Tongue (tissue), 3 donors: ENCODE measurements at places on chromosomes 11 and 22.

- DNase-seq = no peak
These were observed 35.5 kb downstream of the ACO2 start for GRCh38 chr22:41504397-41504796.

DNA sequence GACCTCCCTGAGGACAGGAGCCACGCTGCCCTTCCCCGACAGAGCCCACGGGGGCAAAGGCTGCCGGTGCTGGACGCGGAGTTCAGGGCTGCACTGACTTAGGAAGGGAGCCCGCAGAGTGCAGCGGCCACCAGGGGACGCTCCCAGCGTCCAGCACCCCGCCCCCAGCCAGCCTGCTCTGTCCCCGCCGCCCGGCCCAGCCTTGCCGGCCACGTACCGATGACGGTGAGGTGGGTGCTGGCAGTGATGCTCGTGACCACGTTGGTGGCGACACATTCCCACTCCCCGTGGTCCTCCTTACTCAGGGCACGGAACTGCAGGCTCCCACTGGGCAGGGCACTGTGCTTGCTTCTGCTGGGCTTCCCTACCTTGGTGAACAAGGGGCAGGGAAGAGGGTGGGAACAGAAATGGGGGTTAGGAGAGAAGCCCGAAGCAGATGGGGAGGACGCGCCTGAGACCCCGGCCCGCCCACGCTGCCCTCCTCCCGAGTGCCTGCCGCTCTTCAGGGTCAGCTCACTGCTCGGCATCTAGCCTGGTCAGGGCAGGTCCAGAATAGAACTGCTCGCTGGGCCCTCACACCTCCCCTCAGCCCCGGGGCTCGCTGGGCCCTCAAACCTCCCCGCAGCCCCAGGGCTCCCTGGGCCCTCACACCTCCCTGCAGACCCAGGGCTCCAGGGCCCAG lies 25.9 kb downstream of the IGSF9B start:
- DNase-seq = no peak

DNA sequence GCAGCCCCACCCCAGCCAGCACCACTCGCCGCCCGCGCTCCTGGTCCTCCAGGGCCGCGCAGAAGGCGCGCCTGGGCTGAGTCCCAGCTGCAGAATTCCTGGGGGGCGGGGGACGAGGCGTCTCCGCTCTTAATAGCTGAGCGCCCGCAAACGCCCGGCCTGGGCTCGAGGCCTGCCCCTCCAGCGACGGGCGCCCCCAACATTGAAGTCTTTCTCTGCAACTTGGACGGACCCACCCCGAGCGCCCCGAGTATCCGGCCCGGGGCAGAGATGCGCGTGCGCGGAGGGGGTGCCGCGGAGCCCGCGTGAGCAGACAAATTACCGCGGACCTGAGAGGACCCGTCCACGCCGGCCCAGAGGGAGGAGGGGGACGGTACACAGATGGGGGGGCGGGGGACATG lies 6.7 kb upstream of the SYT7 start:
- DNase-seq = peak; percentile 78

GRCh38 chr11:124159481-124159880 lies 23.7 kb upstream of the OR10D3 start:
- DNase-seq = no peak

DNA sequence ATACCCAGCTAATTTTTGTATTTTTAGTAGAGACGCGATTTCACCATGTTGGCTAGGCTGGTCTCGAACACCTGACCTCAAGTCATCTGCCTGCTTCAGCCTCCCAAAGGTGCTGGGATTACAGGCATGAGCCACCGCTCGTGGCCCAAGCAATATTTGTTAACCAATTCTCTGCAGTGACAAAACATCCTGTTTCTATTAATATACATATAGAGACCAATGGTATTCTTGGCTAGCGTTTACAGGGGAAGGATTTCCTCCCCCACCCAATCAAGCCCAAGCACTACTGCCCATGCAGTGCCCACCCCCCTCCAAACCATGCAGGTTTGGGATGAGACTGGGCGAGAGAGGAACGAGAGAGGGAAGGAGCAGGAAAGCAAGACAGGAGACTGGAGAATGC lies 53.1 kb downstream of the APOL3 start:
- no peak for DNase-seq

DNA sequence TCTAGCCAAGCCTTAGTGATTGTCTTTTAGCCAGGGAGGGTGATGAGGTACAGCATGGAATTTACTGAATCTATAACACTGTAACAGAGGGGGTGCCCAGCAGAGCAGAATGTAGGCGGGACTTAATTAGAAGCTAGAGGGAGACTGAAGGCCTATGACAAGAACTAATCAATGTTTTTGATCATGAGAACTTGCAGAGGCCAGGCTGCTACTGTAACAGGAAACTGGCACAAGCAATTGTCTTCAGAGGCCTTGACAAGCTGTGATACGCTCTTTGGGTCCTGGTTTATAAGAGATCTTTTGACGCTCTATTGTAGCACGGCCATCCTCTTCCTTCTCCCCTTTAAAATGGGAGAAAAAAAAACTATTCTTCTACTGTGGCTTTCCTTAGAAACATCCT lies 1297.3 kb downstream of the JRKL start:
- DNase-seq = no peak

DNA sequence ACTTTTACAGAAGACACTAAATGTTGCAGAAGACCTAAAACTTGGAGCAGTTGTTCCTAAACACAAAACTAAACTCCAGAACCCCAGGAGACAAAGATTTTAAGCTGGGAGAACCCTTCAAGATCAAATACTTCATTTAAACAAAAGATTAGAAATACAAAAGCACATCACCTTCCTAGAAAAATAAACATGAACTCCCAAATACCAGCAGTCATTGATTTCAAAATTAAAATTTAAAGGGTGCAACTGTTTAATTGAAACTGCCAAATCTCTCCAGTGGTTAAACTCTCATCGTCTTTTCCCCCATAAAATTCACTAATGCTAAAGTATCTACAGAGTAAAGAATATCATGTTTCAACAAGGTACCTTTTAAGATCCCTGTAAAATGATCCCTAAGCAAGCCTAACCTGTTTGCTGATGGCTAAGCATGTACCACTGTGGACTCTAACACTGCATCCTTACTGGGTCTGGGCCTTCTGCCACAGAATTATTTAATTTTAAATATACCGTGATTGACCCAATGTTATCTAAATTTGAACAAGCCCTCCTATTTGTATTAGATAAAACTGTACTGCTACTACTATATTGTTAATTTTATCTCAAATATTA lies 53.7 kb upstream of the CCDC34 start:
- no peak for DNase-seq

- DNase-seq = no peak
These were observed 34.1 kb downstream of the HORMAD2 start for GRCh38 chr22:30114361-30114760.
